GM10248 (cell line): ENCODE measurements at places on chromosomes 3 and 15.

DNA sequence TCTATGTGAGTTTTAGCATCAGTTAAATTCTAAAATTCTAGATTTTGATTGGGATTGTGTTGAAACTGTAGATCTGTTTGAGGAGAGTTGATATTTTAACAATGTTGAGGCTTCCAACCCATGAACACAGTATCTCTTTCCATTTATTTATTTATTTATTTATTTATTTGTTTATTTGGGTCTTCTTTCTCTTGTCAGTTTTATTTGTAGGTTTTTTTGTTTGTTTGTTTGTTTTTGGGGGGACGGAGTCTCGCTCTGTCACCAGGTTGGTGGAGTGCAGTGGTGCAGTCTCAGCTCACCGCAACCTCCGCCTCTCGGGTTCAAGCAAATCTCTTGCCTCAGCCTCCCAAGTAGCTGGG is 25.3 kb downstream of the MRAS start:
- no peak for DNase-seq

DNA sequence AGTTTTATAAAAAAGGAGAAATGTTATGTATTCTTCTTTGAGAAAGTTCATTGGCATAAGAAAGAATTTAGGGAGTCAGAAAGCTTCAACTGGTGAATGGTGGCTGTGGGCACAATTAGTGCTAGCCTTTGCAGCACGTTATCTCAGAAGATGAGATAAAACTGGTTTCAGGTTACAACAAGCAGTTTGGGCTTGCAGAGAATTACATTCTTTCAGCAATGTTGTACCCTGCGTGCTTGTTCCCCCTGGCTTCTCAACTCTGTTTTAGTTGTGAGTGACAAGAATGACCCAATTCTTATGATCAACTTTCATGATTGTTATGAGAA is 31.6 kb upstream of the ACP3 start:
- no peak for DNase-seq

GRCh38 chr3:70982284-70982683 is 601.2 kb downstream of the FOXP1 start:
- no peak for DNase-seq

DNA sequence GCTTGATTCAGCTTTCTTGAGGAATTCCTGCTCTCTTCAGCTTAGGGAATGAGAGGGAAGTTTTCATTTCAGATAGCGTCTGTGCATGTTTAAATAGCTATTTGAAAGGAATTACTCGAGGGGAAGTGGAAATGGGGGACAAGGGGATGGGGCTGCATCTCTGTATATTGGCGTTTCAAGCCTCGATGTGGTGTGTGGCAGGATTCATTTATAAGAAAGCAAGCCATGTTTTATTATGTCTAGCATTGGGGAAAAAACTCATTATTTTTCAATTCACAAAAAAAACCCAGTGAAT is 1.0 kb downstream of the ATP2C1 start:
- no peak for DNase-seq

DNA sequence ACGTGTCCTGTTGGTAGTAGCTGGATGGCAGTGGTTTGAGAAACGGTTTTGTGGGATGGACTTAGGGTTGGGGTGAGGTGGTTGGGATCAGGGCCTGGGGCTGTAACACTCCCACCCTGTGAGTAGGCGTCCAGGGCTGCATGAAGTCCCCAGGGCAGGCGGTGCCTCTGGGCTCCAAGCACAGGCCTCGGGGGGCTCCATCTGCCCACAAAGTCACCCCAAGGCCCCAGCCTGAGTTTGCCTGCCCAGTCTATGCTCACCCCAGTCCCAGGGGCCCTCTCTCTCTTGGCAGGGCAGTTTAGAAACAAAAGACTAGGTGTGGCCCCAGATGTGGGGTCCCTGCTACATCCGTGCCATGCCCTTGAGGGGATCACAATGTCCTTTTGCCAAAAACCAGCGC is 86.9 kb upstream of the PRR23E start:
- DNase-seq: no peak

DNA sequence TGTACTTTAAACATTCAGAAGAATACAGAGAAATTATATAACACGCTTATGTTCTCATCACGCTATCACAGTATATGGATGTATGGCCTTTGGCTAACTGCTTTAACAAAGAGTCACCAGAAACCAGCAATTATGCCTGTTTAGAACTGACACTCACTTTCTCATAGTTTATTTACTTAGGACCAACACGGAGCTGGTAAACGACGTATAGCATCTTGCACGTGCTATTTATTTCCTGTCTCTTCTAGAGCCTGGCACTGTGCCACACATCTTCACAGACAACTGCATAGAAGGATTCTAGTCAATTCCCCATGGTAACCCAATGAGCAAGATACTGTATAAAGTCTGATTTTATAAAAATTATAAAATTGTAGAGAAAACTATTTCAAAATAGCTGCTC is 43.6 kb downstream of the TBC1D2B start:
- no peak for DNase-seq

DNA sequence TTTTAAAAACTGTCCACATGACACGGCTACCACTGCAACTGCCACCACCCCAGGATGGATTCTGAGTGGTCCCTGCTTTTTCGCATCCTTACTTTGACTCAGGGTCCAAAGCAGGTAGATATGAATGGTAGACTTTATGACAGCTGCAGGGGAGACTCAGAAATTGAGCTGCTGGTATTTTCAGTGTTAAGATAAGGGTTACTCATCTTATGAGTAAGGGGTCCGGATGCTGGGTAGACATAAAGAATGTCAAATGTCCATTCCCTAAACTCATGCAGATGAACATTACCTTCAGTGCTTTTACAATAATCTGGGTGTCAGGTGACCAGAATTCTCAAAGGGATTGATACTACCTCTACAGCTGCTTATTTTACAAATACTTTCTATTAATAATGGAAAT is 25.9 kb upstream of the BBX start:
- DNase-seq: no peak

DNA sequence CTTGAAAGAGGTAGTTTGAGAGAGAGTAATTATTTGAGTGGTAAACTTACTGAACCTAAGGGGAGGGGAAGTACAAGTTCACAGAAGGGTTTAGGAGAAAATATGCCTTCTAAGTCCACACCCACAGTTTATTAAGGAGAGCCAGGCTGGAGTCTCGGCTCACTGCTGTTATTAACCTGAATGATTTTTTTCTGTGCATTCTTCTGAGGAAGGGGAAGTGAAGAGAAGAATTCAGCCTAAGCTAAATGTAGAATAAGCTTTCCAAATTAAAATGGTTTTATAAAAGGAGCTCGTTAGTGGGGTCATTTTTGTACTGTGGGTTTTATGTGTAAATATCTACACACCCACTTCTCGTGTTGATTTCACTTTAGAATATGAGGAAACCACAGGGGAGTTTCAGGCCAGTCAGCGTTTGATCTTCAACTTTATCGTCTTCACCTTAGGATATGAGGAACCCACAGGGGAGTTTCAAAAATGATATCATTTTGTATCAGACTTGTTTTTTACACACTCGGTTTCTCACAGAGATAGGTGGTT is 1.5 kb downstream of the WHAMM start:
- no peak for DNase-seq

GRCh38 chr3:6709178-6709577 is 151.7 kb upstream of the GRM7 start:
- no peak for DNase-seq

DNA sequence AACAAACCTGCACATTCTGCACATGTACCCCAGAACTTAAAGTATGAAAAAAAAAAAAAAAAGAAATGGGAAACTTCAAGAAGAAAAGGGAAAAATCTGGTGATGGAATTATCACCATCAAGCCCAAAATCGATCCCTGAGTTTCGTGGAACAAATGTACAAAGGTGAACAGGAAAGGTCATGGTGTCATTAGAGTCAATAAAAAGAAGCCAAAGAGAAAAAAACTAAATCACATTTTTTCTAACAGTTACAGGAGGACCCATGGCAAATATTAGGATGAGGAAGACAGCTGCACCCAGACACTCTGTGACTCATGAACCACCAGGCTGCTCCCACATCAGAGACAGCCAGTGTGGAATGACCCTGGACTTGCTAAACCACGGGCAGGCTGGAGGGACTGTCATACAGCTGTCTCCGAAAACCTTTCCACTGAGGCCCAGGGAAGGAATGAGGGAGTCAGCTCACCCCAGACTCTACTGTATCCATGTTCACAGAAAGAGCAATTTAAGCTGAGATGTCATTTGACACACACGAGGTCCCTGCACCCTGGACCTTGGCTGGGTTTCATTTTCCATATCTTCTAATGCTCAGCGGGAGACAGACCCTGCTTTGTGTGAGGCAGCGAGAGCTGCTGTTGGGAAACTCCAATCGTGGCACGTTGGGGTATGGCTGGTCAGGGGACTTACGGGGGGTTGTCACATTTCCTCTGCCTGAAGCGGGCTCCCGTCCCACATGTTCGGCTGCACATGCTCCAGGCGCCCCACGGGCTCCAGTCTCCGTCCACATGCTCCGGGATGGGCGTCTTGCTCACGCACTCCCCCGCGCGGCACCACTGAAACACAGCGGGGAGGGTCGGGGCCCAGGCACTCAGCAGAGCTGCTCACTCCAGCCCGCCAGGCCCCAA is 210.2 kb downstream of the ADAMTS17 start:
- peak; percentile 54 for DNase-seq
